ENCODE measurements at places on chromosomes 2 and 18. TPM values are rescaled to one million over a fixed set of nuclear protein-coding genes. Genes with fewer than 3 reads are reported as not detected.

FAM228A gene
- total RNA-seq = 0.35 TPM

ZC3H6 gene
- total RNA-seq = 7.0 TPM

MXD1 gene
- 4.7 TPM for total RNA-seq

IL1R2 gene
- 0.89 TPM for total RNA-seq

PID1 gene
- total RNA-seq = 1.0 TPM

CCDC85A gene
- total RNA-seq = 0.15 TPM

IGFBP2 gene
- total RNA-seq = 42.6 TPM

ANKAR gene
- total RNA-seq = 7.1 TPM

UGT1A3 gene
- 4.1 TPM for total RNA-seq

SPHKAP gene
- total RNA-seq = not detected

TYMS gene
- total RNA-seq = 19.4 TPM

INPP5D gene
- total RNA-seq = 1.2 TPM

CHRND gene
- total RNA-seq = not detected

LIPG gene
- 61.4 TPM for total RNA-seq
